ENCODE measurements at places on chromosomes 12 and 14.

- no peak for ATAC-seq
Measured at GRCh38 chr12:92185052-92185451, 39.4 kb upstream of the BTG1 start.

DNA sequence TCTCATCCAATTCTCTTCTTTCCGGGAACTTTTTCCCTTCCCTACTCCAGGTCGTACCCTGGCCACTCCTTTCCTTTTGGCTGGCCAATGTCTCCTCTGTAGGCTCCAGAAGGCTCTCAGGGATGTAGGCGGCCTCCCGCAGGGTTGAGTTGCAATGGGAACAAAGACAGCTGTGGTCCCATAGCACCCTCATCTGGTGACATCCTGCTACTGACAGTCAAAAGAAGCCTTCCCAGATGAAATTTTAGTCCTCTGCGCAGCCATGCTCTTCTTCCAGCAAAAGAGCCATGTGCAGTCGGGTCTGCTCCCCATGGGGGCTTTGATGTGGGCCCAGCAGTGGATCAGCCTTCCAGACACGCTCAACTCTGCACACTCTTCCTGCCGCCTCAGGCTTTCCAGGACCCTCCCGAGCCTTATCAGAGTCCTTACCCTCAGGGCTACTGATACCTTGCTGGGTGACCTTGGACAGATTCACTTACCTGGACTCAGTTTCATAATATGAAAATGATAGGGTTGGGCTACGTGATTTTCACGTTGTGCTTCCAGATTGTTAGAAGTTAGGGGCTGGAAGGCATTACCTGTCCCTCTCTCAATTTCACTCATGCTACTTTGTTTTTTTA lies 5.5 kb upstream of the CELA1 start:
- ATAC-seq, result peak; percentile 82

DNA sequence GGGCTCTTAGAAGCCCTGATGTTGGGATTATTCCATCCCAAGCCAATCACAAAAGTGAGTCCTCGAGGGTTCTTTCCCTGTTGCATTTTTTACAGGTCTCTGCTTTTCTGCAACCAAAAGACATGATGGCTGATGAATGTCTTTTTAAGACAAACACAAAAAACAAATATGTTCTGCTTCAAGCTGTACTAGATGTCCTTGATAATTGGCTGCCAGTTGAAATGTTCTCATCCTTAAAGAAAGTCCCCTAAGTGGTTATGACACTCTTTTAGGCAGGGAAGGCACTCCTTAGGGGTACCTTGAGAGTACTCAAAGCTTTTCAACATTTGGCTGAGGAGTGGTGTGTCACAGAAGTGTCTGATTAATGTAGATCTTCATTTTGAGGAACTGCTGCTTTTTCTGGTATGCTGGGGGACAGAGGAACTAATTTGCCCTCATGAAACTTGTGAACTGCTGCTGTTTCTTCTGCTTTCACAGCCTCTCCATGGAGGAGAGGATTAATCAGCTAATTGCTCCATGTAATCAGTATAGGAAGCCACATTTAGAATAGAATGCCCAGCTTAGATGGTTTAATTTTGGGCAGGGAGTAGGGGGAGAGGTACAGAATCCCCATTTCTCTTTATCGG lies 22.8 kb upstream of the IGF1 start:
- no peak for ATAC-seq

- ATAC-seq, result peak; percentile 15
Measured at GRCh38 chr12:49345051-49345824, 1.4 kb upstream of the DNAJC22 start.

DNA sequence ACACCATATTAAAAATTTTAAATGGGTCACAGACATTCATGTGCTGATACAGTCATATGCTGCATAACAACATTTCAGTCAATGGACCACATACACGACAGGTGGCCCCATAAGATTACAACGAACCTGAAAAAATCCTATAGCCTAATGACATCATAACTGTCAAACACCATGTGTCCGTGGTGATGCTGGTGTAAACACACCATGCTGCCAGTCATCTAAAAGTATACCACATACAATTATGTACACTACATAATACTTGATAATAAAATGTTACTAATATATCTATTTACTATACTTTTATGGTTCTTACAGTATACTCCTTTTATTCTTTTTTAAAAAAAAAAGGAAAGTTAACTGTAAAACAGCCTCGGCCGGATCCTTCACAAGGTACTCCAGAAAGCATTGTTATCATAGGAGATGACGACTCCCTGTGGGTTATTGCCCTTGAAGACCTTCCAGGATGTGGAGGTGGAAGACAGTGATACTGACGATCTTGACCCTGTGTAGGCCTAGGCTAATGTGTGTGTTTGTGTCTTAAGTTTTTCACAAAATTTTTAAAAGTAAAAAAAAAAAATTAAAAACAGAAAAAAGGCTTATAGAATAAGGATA lies 5.0 kb upstream of the TDG start:
- ATAC-seq, result no peak

DNA sequence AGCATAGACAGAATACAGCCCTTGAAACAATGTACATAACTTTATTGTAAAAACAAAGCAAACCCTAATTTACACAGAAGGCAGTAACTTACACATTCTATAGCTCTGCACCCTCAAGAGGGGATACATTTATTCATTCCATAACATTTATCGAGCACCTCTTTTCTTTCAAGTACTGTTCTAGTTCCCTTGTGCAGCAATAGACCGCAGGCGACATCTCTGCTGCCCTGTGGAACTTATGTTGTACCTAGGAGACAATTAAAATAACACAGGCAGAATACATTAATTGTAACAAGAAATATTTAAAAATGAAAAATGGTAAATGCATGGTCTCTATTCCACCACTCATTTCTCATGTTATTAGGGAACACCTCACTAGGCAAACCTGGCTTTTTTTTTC lies 1.4 kb upstream of the ARHGDIB start:
- no peak for ATAC-seq

DNA sequence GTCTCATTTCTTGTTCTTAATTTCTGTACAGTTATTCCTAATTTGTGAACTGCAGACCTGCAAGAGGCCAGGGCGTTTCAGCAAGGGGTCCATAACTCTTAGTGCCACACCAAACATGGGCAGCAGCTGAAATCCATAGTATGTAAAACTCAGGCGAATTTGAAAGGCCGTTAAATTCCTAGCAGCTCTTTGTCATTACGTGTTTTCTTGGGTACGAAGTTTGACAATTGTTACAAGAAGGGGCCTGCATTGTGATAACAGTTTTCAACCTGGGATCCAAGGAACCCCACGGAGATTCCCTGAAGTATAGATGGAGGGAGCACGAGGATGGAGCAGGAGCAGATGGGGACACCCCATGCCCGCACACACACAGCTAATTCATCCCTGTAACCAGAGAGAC lies 288.0 kb downstream of the ZFP36L1 start:
- no peak for ATAC-seq

- peak; percentile 93 for ATAC-seq
Measured at GRCh38 chr14:104399432-104400155, 180.0 kb upstream of the C14orf180 start.

- peak; percentile 53 for ATAC-seq
Measured at GRCh38 chr12:42716491-42716891, 126.9 kb upstream of the PRICKLE1 start.

GRCh38 chr12:89575374-89575773 lies 49.5 kb upstream of the POC1B start:
- ATAC-seq, result no peak

- no peak for ATAC-seq
Measured at GRCh38 chr12:32981139-32981538, 84.6 kb upstream of the PKP2 start.

DNA sequence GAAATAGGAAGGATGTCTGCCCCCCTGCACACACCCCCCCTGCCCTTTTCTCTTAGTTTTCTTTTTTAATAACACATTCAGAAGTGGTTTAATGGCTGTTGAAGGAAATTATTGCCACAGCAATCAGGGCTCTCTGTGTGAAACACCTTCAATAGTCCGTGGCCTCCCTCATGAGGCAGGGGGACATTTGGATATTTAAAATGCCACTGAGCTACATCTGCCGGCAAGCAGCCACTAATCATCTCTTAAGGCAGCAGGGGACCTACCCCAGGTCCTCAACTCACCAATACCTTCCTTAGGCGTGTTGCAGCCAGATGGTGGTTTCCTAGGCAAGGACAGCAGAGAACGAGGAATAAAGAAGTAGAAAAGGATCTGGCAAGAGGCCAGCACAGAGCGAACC lies 283.2 kb downstream of the TTC8 start:
- no peak for ATAC-seq

- ATAC-seq, result no peak
Measured at GRCh38 chr12:109263439-109263838, 45.6 kb downstream of the FOXN4 start.

GRCh38 chr12:13843841-13844240 lies 137.6 kb downstream of the GRIN2B start:
- no peak for ATAC-seq

DNA sequence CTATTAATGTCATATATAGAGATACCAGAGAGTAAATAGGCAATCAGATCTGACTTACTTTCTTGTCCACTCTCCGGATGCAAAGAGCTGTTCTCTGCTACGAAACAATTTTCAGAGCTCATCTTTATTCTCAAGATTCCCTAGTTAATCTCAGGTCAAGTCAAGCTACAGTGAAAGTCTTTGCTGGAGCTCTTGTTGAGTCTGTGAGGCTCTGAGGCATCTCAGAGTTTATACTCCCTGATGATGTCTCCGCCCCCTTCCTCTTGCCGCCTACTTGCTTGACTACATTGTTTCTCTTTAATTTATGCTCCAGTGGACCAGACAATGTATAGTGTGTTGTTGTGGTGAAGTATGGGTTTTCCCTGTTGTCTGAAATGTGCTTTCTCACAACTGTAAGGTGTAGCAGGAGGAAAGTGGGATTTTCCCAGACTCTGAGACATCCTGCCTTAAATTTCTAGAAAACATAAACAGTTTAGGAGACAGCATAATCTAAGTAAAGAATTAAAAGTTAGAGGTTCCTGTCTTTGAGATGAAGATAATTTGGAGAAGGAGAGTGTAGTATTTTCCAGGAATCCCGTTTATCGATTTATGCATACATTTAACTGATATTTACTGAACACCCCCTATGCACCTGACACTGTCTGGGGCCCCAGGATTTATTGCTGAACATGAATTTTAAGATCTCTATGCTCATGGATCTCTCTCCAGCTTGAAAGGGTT lies at the start of gene CD69:
CD69 (minus strand) TSS at position 203 of the 720 bp plus-strand sequence; CDS start at position 122, 81 bp downstream.
- ATAC-seq, result no peak

- ATAC-seq, result no peak
Measured at GRCh38 chr14:100994756-100995330, 91.3 kb upstream of the RTL1 start.

- no peak for ATAC-seq
Measured at GRCh38 chr12:85237327-85237726, 42.7 kb upstream of the ALX1 start.

DNA sequence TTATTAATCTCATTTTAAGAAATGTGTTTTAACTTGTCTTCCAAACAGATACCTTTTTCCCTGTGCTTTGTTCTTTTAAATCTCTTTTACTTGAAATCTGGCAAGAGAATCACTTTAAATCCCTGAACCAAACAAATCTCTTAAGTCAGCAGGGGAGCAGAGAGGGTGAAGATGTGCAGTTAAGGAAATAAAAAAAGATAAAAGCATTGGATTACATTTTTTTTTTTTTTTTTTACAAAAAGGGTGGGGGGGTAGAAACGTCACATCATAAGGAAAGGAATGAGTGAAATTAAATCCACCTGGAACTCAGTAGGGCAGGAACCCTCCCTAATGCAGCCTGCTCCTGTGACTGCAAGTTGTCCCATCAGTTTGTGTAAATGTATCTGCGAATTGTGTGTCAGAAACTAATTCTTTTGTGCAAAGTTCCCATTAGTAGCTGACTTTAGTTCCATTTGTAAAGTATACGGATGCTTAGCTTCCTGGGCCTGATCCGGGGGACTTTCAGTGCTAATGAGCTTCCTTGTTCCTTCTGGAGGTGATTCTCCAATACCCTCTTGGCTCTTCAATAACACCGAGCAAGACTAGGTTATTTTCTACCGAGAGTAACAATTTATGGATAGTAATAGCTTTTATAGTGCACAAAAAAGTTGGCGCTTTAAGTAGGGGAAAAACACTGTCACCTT lies 1.5 kb downstream of the TTC6 start:
- no peak for ATAC-seq

- peak; percentile 66 for ATAC-seq
Measured at GRCh38 chr12:81128930-81129554, 51.2 kb downstream of the ACSS3 start.

- peak; percentile 28 for ATAC-seq
Measured at GRCh38 chr14:25108959-25109358, 59.0 kb upstream of the STXBP6 start.

- ATAC-seq, result no peak
Measured at GRCh38 chr12:120998435-120998834, 17.9 kb downstream of the C12orf43 start.

DNA sequence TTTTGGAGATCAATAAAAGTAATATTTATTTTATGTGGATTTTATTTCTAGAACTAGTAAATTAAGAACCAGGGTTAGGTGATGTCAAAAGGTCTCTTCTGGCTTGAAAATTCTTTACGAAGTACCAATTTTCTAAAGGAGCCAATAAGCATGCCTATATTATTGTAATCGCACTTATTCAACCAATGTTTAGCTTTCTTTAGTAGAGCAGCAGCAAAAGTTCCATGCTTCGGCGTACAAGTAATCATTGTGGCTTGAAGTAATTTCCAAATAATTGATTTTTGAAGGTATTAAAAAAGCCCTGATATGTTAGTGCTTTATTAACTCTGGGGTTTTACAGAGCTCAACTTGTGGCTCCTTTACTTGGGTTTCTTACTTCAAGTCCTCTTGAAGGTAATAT lies 3.4 kb downstream of the RMST start:
- no peak for ATAC-seq

DNA sequence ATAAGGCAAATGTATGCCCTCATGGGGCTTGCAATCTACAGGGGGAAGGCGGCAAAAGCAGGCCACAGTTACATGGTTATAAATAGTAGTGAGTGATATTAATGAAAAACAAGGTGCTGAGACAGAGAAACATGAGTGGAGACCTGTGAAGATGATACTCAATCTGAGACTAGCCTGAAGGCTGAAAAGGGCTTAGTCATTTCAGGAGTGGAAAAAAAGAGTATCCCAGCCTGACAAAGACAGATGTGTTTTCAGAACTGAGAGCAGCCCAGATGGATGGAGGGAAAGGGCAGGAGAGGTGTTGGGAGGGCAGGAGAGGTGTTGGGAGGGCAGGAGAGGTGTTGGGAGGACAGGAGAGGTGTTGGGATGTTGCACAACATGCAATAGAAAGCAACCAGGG lies 181.9 kb downstream of the C12orf42 start:
- no peak for ATAC-seq

- peak; percentile 52 for ATAC-seq
Measured at GRCh38 chr12:18158774-18159557, 69.0 kb upstream of the RERGL start.

DNA sequence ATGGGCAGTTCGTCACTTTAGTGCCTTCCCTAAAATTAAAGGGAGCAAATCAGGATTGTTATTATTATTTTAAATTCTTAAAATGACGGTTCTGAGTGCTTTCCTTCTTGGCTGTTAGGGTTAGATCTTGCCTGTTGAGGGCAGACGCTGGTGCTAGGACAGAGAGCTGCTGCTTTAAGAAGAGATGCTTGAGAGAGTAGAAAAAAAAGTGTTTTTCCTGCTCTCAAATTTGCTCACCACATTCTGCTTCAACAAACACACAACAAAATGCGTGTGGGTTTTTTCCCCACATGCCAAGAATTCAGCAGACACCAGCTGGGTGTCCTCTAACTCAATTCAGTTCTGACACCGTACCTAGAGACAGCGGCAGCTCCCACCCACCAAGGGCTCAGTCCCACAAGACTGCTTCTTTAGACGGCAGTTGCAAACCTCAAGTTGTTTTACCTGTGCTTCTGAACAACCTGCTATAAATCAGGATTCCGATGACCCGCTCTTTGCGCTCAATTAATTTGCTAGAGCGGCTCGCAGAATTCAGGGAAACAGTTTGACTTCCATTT lies 75.8 kb upstream of the RIN3 start:
- no peak for ATAC-seq

GRCh38 chr12:17108877-17109541 lies 503.0 kb upstream of the LMO3 start:
- no peak for ATAC-seq

All from motor neuron (in vitro differentiated cells).